Activated CD8-positive, alpha-beta memory T cell treated with anti-CD3 and anti-CD28 coated beads, Interleukin-2, amount 10 ng/mL, durations not matched to agents 7 days and 5 days (primary cell): ENCODE measurements at places on chromosomes 7 and 10. TPM values are rescaled to one million over a fixed set of nuclear protein-coding genes. Genes with fewer than 3 reads are reported as not detected.
A peak's percentile ranks its signal among the peaks of the same experiment; 100 is the strongest.

DNA sequence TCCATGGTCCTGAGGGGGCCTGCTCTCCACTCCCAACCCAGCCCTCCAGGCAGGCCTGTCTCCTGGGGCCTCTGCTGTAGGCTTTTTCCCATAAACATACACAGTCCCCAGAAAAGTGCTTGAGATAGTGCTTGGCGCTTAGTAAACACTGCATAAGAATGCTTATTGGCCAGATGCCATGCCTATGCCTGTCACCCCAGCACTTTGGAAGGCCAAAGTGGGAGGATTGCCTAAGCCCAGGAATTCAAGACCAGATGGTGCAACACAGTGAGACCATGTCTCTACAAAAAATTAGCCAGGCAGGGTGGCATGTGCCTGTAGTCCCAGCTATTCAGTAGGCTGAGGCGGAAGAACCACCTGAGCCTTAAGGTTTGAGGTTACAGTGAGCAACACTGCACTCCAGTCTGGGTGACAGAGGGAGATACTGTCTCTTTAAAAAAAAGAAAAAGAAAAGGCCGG is 24.6 kb upstream of the ASL start:
- no peak overlapping the region for H3K27ac ChIP-seq
- peaks cover 22% of the 10 kb centered on the region for H3K4me1 ChIP-seq
- no peak for DNase-seq
- H3K27me3 ChIP-seq, result no peaks in the 10 kb centered on the region
- no peak overlapping the region for H3K4me3 ChIP-seq
- no peaks in the 10 kb centered on the region for H3K36me3 ChIP-seq

GRCh38 chr7:542713-543500 is 23.3 kb upstream of the PDGFA start:
- H3K27me3 ChIP-seq, result no peaks in the 10 kb centered on the region
- DNase-seq, result no peak
- H3K27ac ChIP-seq, result no peak overlapping the region
- H3K4me1 ChIP-seq, result peaks cover 10% of the 10 kb centered on the region

DNA sequence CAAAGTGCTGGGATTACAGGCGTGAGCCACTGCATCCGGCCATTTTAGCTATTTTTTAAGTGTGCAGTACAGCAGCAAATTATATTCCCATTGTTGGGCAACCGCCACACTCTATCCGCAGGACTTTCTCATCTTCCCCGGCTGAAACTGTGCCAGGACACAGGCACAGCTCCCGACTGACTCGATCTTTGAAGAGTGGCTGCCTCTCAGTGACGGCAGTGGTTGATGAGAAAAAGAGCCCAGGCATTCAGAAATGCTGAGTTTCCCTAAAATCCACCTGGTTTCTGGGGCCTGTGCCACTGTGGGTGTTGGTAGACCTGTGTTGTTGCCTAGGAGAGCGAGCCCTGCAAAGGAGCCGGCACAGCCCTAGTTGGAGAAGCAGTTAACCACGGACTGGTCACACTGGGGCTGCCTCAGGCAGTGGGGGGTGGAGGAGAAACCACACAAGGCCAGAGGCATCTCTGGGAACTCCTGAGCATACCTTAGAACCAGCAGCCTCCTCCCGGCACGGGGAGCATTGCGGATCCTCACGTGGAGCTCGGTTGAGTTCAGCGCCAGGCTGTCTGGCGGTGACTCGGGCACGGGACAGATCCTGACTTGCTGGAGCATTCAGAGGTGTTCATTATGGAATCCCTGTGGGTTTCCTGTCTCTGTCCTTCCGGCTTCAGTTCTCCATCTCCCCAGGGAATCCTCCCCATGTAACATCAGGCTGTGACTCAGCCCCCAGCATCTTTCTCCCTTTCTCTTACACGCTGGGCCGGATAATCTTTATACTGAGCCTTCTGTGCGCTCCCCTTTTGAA is 16.2 kb downstream of the PFKFB3 start:
- H3K4me3 ChIP-seq, result no peak overlapping the region
- no peak for DNase-seq
- no peaks in the 10 kb centered on the region for H3K4me1 ChIP-seq
- H3K27ac ChIP-seq, result no peak overlapping the region
- peaks cover 41% of the 10 kb centered on the region for H3K36me3 ChIP-seq

DNA sequence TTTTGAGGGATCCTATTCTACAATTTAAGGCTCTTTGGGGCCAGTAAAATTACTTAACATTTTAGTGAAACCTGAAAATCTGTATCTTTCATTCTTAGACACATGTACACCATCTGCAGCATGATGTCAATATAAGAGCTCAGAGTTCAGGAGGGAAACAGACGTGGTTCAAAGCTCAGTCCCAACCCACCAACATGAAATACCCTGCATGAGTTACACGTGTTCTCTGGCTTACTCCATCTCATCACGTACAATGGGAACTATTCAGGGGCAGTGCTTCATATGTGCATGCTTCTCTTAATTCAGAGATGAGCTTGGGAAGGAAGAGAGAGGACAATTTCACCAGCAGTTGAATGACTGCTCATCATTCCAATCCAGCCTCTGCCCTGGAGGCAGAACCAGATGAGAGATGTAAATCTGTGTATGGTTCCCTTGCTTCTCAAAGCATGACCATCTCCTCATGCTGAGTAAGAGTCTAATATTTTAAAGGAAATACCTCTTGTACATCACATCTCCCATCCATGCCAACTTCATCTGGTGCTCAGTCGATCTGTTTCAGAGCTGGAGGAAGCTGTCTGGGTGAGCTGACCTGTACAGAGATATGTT is 29.0 kb upstream of the ADAM12 start:
- H3K4me1 ChIP-seq, result no peaks in the 10 kb centered on the region
- no peak for DNase-seq
- H3K27me3 ChIP-seq, result no peaks in the 10 kb centered on the region
- H3K36me3 ChIP-seq, result no peaks in the 10 kb centered on the region
- H3K4me3 ChIP-seq, result no peak overlapping the region

- H3K27ac ChIP-seq, result no peak overlapping the region
- peaks cover 9% of the 10 kb centered on the region for H3K36me3 ChIP-seq
- H3K4me3 ChIP-seq, result no peak overlapping the region
These were observed 6.9 kb downstream of the KPNA7 start for GRCh38 chr7:99201027-99201426.

DNA sequence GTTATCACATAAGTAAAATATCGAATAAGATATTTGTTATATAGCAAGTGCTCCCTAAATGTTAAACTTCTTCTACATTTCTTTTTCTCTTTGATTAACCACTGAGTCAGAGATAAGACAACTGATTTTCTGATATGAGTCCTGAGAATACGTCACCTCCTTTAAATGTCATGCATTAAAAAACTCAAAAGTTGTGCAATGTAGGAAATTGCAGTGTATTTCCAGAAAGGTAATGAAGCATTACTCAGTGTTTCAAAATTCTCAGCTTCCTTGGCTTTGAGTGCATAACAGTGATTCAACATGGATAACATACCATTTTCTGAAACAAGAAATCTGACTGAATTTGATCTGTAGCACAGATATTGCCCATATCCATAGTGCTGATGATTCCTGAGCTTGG is 155.8 kb downstream of the BMPER start:
- no peaks in the 10 kb centered on the region for H3K4me1 ChIP-seq
- DNase-seq, result no peak
- no peak overlapping the region for H3K4me3 ChIP-seq
- H3K27ac ChIP-seq, result no peak overlapping the region

PNLIPRP2 gene
- not detected for total RNA-seq

DNA sequence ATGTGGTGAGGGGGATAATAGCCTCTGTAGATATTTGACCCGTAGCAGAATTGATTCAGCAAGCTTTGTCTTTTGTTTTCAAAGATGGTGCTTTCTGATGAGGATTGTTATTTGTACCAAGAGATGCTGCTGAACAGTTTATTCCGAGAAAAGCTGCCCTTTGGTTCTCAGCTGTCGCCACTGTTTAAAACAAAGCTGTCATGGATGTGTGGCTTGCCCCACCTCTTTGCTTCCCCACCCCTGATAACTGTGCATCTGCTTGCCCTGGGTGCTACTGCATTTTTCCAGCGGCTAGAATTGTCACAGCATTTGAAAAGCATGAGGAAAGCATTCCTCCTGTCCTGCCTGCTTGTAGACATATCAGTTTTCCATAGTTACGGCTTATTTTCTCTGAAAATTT is 226.9 kb upstream of the CSTF2T start:
- no peaks in the 10 kb centered on the region for H3K27me3 ChIP-seq
- H3K4me1 ChIP-seq, result no peaks in the 10 kb centered on the region
- H3K27ac ChIP-seq, result no peak overlapping the region
- no peak overlapping the region for H3K4me3 ChIP-seq
- no peak for DNase-seq

DNA sequence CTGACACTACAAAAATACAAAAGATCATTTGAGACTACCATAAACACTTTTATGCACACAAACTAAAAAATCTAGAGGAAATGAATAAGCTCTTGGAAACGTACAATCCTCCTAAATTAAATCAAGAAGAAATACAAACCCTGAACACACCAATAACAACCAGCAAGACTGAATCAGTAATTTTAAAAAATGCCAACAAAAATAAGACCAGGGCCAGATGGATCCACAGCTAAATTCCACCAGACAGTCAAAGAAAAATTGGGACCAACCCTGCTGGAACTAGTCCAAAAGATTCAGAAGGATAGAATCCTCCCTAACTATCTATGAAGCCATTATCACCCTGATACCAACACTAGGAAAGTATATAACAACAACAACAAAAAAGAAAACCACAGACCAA is 277.4 kb downstream of the AGMO start:
- no peak overlapping the region for H3K4me3 ChIP-seq
- no peaks in the 10 kb centered on the region for H3K27me3 ChIP-seq
- no peaks in the 10 kb centered on the region for H3K4me1 ChIP-seq
- no peak for DNase-seq
- no peak overlapping the region for H3K27ac ChIP-seq

- peaks cover 13% of the 10 kb centered on the region for H3K4me1 ChIP-seq
- peak; percentile 68 for DNase-seq
- H3K36me3 ChIP-seq, result no peaks in the 10 kb centered on the region
- no peak overlapping the region for H3K4me3 ChIP-seq
- no peak overlapping the region for H3K27ac ChIP-seq
These were observed 95.6 kb downstream of the USP6NL start for GRCh38 chr10:11515596-11516430.

DNA sequence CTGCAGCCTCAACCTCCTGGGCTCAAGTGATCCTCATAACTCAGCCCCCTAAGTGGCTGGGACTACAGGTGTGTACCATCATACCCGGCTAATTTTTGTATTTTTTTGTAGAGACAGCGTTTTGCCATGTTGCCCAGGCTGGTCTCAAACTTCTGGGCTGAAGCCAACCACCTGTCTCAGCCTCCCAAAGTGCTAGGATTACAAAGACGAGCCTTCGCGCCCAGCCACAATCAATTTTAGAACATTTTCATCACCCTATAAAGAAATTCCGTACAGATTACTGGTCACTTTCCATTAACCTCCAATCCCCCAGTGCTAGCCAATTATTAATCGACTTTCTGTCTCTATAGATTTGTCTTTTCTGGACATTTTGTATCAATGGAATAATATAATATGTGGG is 32.3 kb upstream of the PALS2 start:
- H3K4me1 ChIP-seq, result no peaks in the 10 kb centered on the region
- no peak overlapping the region for H3K4me3 ChIP-seq
- no peak for DNase-seq
- peaks cover 22% of the 10 kb centered on the region for H3K27me3 ChIP-seq

DNA sequence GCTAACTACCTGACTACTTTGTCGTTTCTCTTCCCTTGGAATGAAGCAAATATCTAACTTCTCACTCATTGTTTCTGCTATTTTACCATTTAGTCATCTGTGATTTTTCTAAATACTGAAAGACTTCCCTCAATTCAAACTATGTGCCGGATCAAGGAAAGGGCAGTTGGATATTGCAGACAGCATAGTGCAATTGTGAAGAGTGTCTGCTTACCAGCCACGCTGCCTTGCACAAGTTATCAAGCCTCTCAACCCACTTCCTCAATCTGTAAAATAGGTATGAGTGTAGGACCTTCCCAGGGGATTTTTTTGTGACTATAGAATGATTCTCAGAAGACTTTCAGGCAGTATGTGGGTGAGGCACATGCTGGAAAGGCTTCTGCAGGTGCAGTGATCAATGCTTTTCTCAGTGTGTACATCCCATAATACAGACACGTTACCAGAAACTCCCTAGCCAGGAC is 54.3 kb downstream of the EGFR start:
- DNase-seq, result no peak
- no peaks in the 10 kb centered on the region for H3K36me3 ChIP-seq
- H3K4me1 ChIP-seq, result peaks cover 14% of the 10 kb centered on the region
- peaks cover 22% of the 10 kb centered on the region for H3K27me3 ChIP-seq
- no peak overlapping the region for H3K4me3 ChIP-seq

- peak overlapping the region; percentile 82 for H3K27ac ChIP-seq
- H3K4me1 ChIP-seq, result peaks cover 52% of the 10 kb centered on the region
- no peaks in the 10 kb centered on the region for H3K36me3 ChIP-seq
These were observed 174.6 kb upstream of the ITGB1 start for GRCh38 chr10:33132626-33133025.

GRCh38 chr7:116524609-116525297 is at the start of gene CAV1:
Gene CAV1, plus strand, starts transcription at chr7:116525036. Its CDS starts 27 bp downstream, at chr7:116525063.
- peaks cover 21% of the 10 kb centered on the region for H3K4me1 ChIP-seq
- no peaks in the 10 kb centered on the region for H3K36me3 ChIP-seq
- H3K27ac ChIP-seq, result no peak within 1 kb of the TSS
- DNase-seq, result peak; percentile 44
- H3K27me3 ChIP-seq, result peaks cover 81% of the 10 kb centered on the region

- no peak overlapping the region for H3K27ac ChIP-seq
- H3K4me1 ChIP-seq, result peaks cover 48% of the 10 kb centered on the region
- no peak overlapping the region for H3K4me3 ChIP-seq
- DNase-seq, result no peak
- no peaks in the 10 kb centered on the region for H3K27me3 ChIP-seq
These were observed 34.7 kb upstream of the KMT2E start for GRCh38 chr7:104979167-104979841.

GRCh38 chr10:34716958-34717357 is 98.1 kb downstream of the PARD3 start:
- no peaks in the 10 kb centered on the region for H3K27me3 ChIP-seq
- DNase-seq, result no peak
- H3K36me3 ChIP-seq, result no peaks in the 10 kb centered on the region
- peaks cover 6% of the 10 kb centered on the region for H3K4me1 ChIP-seq
- H3K27ac ChIP-seq, result no peak overlapping the region

GRCh38 chr10:124106241-124106879 is 13.0 kb upstream of the CHST15 start:
- no peak for DNase-seq
- no peaks in the 10 kb centered on the region for H3K36me3 ChIP-seq
- H3K27ac ChIP-seq, result no peak overlapping the region
- H3K4me1 ChIP-seq, result peaks cover 9% of the 10 kb centered on the region
- H3K4me3 ChIP-seq, result no peak overlapping the region

ADAM22 gene
- total RNA-seq, result 5.2 TPM

- H3K27me3 ChIP-seq, result peaks cover 65% of the 10 kb centered on the region
- H3K4me3 ChIP-seq, result no peak overlapping the region
- no peak for DNase-seq
- H3K4me1 ChIP-seq, result peaks cover 1% of the 10 kb centered on the region
- H3K36me3 ChIP-seq, result no peaks in the 10 kb centered on the region
- H3K27ac ChIP-seq, result no peak overlapping the region
These were observed 11.2 kb upstream of the FEZF1 start for GRCh38 chr7:122315507-122316466.
